ENCODE measurements at places on chromosomes 11 and 22. TPM values are rescaled to one million over a fixed set of nuclear protein-coding genes. Genes with fewer than 3 reads are reported as not detected.

Gene MYOD1
- total RNA-seq = not detected

Gene SEC14L6
- not detected for total RNA-seq

Gene TESMIN
- total RNA-seq = 1.1 TPM

Gene OR10A2
- not detected for total RNA-seq

Gene POLDIP3
- total RNA-seq = 20.7 TPM

Gene SCGB1D2
- not detected for total RNA-seq

Gene FOLR2
- total RNA-seq = not detected

Gene TRIM64C
- not detected for total RNA-seq

Measured in RPMI7951 (cell line).